ENCODE measurements at places on chromosomes 6 and 20.

GRCh38 chr6:47159763-47160162, 117.6 kb upstream of the ADGRF1 start:
- no peak for DNase-seq

DNA sequence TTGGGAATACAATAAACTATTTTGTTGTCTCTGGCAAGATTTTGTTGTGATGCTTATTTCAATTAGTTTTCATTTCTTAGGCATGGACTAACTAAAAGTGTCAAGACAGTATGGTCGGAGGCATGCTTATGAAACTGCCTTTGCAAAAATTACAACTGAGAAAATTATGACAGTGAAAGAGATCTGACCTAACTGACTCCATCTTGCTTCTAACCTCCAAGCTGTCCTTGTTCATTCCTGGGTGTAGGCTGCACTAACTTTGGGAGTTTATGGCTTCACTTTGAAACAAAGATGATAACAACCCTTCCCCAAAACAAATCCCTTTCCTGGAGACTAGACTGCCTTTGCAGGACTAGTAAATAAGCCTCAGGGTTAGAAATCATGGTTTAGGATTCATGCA, 4.1 kb upstream of the SHLD1 start:
- DNase-seq = no peak

GRCh38 chr20:32484958-32485769, 100.0 kb downstream of the NOL4L start:
- DNase-seq = peak; percentile 26

- DNase-seq = no peak
Observed at GRCh38 chr6:1626481-1626880, 16.8 kb downstream of the FOXC1 start.

GRCh38 chr6:139640921-139641320, 266.5 kb upstream of the CITED2 start:
- DNase-seq = no peak

- no peak for DNase-seq
Observed at GRCh38 chr6:114000069-114000468, 29.1 kb upstream of the HDAC2 start.

DNA sequence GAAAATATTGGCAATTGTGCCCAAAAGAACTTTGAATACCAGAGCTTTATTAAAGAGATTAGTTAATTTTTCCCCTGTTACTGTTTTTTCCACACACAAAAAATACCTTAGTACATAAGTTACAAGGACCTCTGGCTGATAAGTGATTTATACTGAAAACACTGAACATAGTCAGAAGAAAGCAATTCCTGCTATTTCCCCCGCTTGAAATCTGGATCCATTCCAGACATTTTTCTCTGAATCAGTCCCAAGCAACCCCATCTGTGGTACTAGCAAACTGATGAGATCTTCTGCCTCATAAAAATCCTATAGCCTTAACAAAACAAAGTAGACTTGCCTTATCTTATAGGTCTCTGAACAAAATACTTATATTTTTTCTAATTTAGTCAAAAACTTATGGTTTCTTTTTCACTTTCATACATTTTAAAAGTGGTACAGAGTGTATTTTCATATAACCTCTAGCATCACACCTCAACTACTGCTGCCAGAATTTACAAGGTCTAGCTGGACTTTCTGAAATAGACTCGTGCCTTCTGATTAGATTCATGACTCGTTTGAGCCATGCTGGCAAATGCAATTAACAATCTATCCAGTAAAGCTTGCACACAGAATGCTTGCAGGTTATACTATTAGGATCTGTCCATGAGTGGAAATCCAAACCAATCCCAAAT, 111.9 kb downstream of the TBX18 start:
- DNase-seq = no peak

GRCh38 chr6:47631797-47632196, 66.6 kb upstream of the ADGRF4 start:
- no peak for DNase-seq

DNA sequence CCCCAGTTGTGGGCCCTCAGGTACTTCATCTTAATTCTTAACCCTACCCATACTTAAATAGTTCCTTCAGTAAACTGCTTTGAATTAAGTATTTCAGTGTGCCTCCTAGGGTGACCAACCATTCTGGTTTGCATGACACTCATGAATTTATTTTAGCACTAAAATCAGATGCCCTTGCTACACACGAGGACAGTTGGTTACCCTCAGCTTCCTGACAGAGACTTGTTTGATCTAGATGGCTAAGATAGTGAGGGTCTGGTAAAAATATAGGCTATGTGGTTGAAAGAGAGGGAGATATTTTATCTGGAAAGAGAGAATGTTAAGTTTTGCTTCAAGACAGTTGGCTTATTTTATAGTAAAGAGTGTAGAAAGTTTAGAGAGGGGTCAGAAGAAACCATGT, 10.6 kb downstream of the PGK2 start:
- DNase-seq = no peak

DNA sequence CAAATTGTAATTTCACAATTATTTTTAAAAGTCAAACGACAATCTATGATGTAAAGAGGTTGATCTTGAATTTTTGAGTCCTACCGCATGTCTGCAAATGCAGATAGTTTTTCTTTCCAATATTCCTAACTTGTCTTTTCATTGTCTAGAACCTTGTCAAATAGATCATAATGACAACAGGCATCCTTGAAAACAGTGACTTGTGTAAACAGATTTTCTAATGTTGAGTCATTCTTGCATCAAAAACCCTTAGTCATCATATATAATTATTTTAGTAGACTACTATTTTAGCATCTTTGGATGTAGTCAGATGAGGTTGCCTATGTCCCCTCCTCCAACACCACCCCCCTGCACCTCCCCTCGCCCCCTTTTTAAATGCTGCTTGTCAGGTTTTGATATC, 43.8 kb downstream of the BMP6 start:
- no peak for DNase-seq

DNA sequence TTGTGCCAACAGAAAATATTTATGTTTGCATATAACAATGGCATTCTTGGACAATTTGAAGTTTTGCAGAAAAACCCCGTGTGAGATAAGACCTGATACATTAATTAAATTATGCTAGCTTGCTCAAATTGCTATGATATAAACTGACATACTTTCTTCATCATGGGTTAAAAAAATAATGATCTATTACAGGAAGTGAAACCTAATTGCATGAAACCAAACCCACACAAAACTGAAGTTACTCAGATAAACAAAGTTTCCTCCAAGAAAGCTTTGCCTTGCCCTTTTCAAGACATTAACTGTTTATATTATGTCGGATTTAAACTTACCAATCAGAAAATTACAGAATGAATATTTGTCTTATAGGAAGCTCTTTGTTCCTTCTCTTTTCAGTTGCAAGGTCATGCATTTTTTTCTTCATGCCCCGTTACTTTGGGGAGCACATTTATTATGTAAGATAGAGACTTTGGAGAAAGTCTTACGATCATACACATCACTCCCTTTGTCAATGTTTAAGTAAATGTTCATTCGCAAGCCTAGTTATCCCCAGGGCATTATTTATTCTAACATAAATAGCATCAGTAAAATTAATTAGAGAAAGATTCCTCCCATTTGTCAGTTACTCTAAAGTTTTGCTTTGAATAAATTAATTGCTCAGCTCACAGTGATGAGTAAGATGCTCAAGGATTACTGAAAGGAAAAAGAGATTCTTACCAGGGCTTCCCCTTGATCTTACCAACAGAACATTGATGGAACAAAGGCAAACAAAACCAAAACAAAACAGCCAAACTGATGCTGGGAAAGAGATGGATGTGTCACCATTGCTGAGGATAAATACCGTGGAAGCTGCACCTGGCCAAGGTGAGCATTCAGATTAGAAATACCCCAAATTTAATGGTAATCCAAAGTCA, 14.8 kb upstream of the TMEM244 start:
- no peak for DNase-seq

- DNase-seq = no peak
Observed at GRCh38 chr6:126182650-126183311, 157.1 kb upstream of the CENPW start.

DNA sequence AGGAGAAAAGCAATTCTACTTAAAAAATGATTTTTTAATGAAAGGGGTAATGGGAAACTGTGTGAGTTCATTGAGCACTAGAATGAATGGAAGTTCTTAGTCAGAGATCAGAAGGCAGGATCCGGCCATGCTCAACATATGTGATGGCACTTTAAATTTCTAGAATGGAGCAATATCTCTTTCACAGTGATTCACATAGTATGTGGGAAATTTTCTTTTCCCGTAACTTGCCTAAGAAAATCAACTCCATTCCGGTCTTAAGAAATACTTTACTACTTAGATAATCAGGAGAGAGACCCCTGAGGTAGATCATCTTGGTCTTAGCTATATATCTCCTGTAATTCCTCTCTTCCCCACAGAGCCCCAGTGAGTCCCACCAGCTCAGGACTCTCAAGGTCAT, 131.8 kb downstream of the SCML4 start:
- no peak for DNase-seq

GRCh38 chr6:41700463-41701347, 34.7 kb downstream of the TFEB start:
- DNase-seq = no peak

- no peak for DNase-seq
Observed at GRCh38 chr6:142014515-142014914, 118.2 kb upstream of the GJE1 start.

Measured in NCI-H1048 (cell line).